ENCODE measurements at places on chromosomes 7 and 10. TPM values are rescaled to one million over a fixed set of nuclear protein-coding genes. Genes with fewer than 3 reads are reported as not detected.

SPDYE1 gene
- not detected for total RNA-seq

BAZ1B gene
- total RNA-seq: 63.6 TPM

HTR5A gene
- total RNA-seq: not detected

STMP1 gene
- 33.5 TPM for total RNA-seq

TSPAN12 gene
- 0.53 TPM for total RNA-seq

SLC13A1 gene
- total RNA-seq: not detected

BAMBI gene
- total RNA-seq: 19.0 TPM

GPR15LG gene
- total RNA-seq: not detected

DMTF1 gene
- 19.2 TPM for total RNA-seq

GOT1 gene
- total RNA-seq: 34.3 TPM

ARHGAP22 gene
- total RNA-seq: 4.4 TPM

HMX2 gene
- total RNA-seq: 0.10 TPM

FAM25G gene
- total RNA-seq: not detected

CACNB2 gene
- total RNA-seq: not detected

SP8 gene
- not detected for total RNA-seq

WDR86 gene
- total RNA-seq: 0.17 TPM

CPED1 gene
- not detected for total RNA-seq

Measured in A549 treated with CpdA at 1 μM for 4 hours (cell line).